Neural progenitor cell (in vitro differentiated cells): ENCODE measurements at places on chromosomes 2 and 18.

DNA sequence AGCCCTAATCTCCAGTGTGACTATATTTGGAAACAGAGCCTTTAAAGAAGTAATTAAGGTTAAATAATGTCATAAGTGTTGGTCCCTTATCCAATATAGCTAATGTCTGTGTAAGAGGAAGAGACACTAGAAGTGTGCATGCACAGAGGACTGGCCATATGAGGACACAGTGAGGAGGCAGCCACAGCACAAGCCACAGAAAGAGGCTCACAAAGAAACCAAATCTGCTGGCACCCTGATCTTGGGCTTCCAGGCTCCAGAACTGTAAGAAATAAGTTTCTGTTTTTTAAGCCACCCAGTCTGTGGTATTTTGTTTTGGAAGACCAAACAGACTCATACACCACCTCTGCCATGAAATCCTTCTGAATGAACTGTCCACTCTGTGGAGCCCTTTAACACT lies 186.4 kb upstream of the SLC39A10 start:
- DNase-seq, result no peak

GRCh38 chr2:103960951-103961350 lies 893.0 kb upstream of the POU3F3 start:
- no peak for DNase-seq

- DNase-seq, result no peak
Measured at GRCh38 chr2:231260442-231261208, 62.2 kb downstream of the ARMC9 start.

DNA sequence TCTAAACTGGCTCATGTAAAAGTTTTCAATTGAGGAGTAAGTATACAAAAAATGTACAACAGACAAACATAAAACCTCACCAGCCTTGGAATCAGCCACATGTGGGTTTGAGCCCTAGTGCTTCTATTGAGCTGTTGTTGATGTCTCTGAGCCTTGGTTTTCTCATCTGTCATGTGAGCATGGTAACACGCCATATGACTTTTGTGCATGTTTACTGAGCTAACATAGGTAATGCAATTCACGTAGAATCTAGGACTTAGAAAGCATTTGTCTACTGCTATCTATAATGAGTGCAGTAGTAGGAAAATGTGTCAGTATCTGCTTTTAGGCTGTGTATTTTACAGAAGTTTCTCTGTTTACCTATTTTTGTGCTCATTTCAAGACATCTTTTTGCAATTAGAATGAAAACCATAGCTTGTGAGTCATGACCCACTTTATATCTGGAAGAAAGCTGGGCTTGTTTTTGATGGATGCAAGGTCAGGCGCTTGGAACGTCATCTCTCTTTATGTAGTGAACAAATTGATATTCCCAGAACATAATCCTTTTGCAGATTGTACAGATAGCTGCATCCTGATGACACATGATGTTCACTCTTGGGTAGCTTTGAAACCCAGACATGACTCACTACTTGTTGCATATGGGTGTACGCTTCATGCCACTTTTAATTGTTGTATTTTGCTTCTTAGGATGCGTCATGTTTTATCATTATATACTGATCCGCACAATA lies 94.3 kb downstream of the RNF144A start:
- DNase-seq, result no peak

GRCh38 chr2:206562375-206562774 lies 79.9 kb upstream of the FAM237A start:
- DNase-seq, result no peak

GRCh38 chr2:240127911-240128607 lies 8.0 kb downstream of the COPS9 start:
- DNase-seq, result no peak

GRCh38 chr2:16623031-16623430 lies 42.6 kb downstream of the CYRIA start:
- DNase-seq, result no peak
